ENCODE measurements at places on chromosomes 16 and 17.

DNA sequence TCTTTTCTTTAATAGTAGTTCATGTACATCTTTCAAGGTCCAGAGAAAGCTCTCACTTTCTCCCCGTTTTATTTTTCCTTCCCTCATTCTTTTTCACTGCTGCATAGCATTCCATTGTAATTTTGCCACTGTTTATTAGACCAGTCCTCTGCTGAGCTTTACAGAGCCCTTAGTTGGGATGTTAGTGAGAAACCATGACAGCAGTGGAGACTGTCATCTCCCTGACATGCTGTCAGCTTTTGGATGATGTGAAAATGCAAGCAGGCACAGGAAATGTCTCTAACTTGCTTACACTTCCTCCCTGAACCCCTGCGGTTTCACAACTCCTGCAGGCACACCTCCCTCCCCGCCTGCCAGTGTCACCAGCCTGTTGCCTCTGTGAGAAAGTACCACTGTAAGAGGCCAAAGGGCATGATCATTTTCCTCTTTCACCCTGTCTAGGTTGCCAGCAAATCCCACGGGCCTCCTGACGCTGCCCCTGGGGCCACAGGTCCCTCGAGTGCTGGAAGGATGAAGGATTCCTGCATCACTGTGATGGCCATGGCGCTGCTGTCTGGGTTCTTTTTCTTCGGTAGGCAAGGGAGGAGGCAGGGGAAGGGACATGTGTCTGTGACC lies at the start of gene ITGAL:
ITGAL (plus strand) TSS at position 415 of the 615 bp plus-strand sequence; CDS start at position 511, 96 bp downstream.
- no peak for DNase-seq

- no peak for DNase-seq
Measured at GRCh38 chr17:28895794-28896447, 1.6 kb downstream of the FLOT2 start.

GRCh38 chr16:49724774-49725173 lies 131.1 kb downstream of the ZNF423 start:
- no peak for DNase-seq

- DNase-seq, result no peak
Measured at GRCh38 chr16:85485379-85485778, 127.7 kb upstream of the GSE1 start.

GRCh38 chr17:43010667-43011308 lies 4.2 kb downstream of the IFI35 start:
- DNase-seq, result no peak

- DNase-seq, result no peak
Measured at GRCh38 chr16:54208237-54208636, 78.3 kb downstream of the IRX3 start.

DNA sequence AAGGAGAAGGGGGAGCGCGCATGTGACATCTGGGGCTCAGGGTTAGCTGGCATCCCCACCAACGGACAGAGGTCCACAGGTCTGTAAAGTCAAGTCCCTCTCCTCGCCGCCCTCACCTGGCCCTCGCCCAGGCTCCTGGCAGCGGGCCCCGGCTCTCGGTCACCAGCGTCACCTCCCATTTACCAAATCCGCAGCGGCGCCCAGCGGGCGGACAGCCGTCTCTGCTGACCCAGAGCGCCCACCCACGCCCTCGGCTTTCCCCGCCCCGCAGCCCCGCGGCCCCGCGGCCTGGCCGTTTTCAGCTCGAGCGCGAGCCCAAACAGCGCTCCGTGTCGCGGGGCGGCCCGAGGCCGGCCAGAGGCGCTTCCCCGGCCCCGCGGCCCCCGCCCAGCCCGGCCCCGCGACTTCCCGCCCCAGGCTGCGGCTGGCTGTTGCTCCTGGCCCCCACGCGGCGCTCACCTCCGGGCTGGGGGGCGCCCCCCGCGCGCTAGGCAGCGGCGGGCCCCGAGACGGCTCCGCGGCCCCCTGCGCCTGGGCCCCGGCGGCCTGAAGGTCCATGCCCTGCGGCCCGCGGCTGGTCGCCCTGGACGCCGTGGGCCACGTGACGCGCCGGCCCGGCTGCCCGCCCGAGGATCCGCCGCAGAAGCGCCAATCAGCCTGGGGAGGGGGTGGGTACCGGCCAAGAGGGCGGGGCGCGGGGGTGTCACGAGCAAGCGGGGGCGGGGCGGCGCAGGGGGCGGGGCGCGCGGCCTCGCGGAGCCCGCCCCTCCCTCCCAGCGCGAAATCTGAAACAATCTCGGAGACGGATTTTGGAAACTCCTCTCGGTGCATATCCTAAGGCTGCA lies at the start of gene COPRS:
COPRS (minus strand) TSS at position 603 of the 845 bp plus-strand sequence; CDS start at position 558, 45 bp downstream.
- DNase-seq, result no peak

GRCh38 chr16:11145173-11145818 lies 110.7 kb downstream of the SOCS1 start:
- DNase-seq, result no peak

- DNase-seq, result no peak
Measured at GRCh38 chr16:57756424-57757325, 21.1 kb downstream of the KATNB1 start.

DNA sequence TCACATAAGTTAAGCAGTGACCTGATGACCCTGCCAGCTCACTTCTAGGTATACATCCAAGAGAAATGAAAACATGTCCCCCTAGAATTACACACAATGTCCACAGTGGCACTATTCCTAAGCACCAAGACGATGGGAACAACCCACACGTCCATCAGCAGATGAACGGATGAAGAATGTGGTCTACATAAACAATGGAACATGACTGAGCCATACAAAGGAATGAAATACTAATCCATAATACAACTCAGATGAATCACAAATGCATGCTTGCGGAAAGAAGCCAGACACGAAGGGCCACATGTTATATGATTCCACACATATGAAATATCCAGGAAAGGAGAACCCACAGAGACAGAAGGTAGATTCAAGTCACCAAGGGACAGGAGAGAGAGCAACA lies 17.4 kb downstream of the USP22 start:
- no peak for DNase-seq

DNA sequence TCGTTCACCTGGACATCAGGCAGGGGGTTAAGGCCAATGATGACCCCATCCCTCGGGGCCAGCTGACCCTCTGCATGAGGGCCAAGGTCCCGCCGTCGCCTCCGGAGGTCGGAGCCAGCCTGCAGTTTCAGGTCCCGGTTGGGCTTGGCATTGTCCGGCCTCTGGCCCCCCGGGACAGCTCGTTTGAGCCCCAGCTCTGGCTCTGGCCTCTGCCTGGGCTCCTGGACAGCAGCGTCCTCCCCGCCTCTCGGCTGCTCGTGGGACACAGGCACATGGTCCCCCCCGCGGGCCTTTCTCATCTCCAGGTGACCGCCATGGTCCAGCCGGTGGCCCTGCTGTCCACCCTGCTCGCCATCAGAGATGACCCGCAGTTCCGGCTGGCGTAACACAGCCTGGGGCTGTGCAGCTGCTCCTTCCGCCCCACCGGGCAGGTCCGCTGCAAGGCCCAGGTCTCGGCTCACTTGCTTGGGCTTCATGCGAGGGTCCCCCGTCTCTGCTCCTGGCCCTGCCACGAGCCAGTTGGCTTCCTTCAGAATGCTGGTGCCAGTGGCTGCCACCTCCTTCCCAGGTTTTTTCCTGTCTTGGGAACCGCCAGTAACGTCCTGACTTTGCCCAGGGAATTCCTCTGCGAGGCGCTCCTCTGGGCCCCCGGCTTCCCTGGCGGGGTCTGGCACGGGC lies 6.7 kb downstream of the NDUFAF8 start:
- no peak for DNase-seq

DNA sequence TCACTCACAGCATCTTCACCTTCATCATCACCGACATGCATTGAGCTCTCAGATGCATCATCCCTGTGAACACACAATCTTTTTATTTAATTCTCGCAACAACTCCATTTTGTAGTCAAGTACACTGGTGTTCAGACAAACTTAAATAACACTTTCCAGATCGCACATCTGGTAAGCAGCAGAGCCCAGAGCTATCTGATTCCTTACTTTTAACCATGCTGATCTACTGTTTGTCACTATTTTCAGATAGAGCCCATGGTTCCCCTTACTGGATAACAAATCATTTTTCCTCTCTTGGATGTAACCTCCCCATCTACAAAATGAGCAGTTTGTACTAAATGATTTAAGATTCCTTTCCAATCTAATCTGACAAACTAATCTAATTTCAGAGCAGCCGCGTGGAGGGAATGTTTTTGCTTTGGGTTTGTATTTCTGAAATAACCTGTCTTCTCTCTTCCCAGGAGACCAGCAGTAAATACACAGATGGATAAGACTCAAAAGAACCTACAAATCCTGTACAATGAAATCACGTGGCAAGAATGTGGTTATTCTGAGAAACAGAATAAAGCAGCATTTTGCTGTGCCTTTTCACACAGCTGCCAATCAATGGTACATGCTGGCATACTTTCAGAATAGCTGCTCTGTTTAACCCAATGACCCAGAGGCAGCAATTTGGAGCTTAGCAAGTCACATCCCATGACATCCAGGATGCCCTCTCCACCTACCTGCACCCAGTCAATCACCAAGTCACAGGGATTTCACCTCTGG lies 72.9 kb upstream of the CCL2 start:
- no peak for DNase-seq

DNA sequence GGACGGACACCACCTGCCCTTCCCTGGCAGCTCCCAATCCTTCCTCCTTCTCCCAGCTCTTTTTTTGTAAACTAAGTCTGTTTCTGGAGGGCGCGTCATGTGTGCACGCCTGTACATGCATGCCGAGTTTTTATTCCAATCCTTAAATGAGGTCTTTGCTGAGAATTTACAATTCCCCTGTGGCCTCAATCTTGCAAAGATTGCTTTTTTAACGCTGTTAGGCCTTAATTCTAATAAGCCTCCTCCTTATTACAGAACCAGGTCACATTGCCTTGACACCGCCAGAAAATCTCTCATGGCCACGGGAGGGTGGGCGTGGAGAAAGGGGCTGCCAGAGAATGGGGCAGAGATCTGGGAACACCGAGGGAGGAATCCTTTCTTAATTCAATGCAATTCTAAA lies 17.6 kb downstream of the RBFOX3 start:
- no peak for DNase-seq

- no peak for DNase-seq
Measured at GRCh38 chr16:66802159-66802558, 775 bp upstream of the TERB1 start.

DNA sequence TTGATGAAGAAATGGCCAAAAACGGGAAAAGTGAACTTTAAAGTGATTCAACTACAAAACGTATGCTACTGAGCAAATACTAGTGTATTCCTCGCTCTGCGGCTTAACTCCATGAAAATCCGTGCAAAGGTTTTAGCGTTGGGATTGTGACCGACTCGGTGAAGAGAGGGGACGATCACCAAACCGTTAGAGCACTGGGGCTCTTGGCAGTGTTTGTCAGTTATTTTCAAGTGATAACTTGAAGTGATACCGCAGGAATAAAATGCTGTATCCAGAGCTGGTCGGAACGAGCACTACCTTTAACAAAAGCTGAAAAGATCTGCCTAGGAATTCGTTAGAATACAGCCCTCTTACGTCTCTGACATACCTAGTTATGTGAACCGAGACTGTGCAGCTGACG lies 773 bp upstream of the PPM1D start:
- DNase-seq, result no peak

GRCh38 chr17:18093616-18094408 lies 6.1 kb downstream of the DRG2 start:
- no peak for DNase-seq

DNA sequence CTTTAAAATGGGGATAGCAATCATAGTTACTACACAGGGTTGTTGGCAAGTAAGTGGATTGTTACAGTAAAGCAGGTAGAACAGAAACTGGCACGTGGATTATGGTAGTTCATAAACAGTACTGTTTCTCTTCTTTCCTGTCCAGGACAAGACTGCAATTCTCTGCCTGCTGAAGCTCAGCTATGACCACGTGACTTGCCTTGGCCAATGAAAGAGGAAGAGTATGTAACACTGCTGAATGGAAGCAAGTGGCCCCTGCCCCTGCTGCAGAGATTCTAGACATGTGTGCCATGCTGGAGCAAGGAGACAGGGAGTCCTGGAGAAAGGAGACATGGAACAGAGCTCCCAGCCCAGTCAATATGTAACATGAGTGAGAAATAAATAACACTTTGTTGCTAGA lies 66.6 kb upstream of the TOX3 start:
- no peak for DNase-seq

- no peak for DNase-seq
Measured at GRCh38 chr16:57749101-57749692, 13.6 kb downstream of the KATNB1 start.

GRCh38 chr17:28193241-28193640 lies 125.8 kb upstream of the TMEM97 start:
- no peak for DNase-seq

- no peak for DNase-seq
Measured at GRCh38 chr17:19876529-19877161, 8.9 kb upstream of the ULK2 start.

DNA sequence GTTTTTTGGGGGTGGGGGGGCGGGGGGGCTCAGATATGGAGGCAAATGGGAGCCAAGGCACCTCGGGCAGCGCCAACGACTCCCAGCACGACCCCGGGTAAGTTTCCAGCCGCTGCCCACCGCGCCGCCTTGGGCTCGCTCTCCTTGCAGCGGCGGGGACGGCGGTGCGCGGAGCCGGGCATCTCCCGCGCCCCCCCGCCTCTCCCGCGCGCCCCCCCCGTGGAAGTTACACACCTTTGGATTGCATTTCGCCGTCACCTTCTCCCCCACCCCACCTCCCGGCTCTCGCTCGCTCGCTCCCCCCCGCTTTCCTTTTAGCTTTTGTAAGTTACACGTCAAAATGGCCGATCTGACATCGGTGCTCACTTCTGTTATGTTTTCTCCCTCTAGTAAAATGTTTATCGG lies 387 bp downstream of the MSI2 start:
- DNase-seq, result no peak

- DNase-seq, result no peak
Measured at GRCh38 chr17:40188694-40189093, 11.4 kb downstream of the RAPGEFL1 start.

GRCh38 chr16:12010388-12011251 lies 34.1 kb downstream of the SNX29 start:
- DNase-seq, result no peak

DNA sequence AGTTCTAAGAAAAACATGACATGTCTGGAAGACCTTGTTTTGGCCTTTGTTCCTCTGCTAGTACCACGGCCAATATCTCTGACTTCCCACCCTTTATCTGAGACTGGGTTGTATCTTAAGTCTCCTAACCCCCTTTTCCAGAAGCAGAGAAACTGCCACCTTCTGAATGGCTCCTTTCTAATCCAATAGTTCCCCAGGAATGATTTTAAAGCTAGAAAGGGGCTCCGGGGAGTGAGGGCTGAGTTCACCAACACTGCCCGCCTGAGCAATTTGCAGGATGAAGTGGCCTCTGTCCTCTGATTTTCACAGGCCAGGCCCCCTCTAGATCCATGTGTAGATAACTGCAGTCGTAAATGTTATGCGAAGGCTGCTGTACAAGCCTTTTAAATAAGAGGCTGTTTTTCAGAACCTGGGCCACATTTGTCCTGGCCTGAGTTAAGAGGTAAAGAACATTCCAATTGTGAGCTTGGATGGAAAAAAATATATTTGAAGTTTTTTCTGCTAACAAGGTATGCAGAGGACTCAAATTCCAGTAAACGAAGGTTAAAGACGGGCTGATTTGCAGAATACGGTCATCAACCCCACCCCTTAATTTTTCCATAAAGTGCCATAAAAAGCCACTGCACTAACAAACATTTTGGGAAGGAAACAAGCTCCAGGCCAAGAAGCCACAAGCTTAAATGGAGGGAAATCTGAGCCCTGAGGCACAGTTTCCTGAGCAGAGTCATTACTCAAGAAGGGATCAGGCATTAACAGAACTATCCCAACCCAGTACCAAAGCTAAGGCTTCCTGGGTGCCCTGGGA lies 117.0 kb upstream of the MAF start:
- DNase-seq, result no peak

- DNase-seq, result no peak
Measured at GRCh38 chr17:66481271-66481670, 178.9 kb downstream of the PRKCA start.
